ENCODE measurements at places on chromosomes 4 and X.

GRCh38 chr4:4477391-4477790 is 64.5 kb downstream of the STX18 start:
- DNase-seq, result no peak

DNA sequence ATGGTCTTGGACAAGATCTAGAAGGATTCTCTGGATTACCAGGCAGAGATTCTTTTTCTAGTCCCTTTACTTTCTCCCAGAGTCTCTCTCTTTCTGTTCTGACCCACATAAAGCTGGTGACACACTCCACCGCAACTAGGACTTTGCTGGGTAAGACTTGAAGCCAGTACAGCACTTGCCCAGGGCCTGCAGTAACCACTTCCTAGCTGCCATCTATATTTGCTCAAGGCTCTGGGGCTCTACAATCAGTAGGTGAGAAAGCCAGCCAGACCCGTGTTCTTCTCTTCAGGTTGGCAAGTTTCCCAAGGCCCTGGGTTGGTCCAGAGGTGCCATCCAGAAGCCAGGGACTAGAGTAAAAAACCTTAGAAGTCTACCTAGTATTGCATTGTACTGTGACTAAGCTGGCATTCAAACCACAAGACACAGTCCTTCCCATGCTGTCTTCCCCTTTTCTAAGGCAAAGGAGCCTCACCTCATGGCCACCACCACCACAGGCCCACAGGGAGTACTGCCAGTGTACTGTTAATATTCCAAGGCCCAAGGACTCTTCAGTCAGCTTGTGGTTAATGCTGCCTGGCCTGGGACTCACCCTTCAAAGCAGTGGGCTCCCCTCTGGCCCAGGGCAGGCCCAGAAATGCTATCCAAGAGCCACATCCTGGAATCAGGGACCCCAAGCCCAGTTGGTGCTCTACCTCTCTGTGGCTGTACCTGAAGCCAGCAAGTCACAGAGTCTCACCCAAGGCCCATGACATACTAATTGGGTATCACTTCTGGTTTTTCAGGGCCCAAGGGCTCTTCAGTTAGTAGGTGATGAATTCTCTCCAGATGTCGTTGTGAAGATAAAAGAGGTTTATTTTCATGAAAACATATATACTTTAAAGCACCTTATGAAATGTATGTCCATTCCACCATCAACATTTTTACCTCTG is 54.7 kb downstream of the CD38 start:
- no peak for DNase-seq

- DNase-seq, result no peak
Measured at GRCh38 chrX:3728454-3728853, 15.0 kb upstream of the PRKX start.

DNA sequence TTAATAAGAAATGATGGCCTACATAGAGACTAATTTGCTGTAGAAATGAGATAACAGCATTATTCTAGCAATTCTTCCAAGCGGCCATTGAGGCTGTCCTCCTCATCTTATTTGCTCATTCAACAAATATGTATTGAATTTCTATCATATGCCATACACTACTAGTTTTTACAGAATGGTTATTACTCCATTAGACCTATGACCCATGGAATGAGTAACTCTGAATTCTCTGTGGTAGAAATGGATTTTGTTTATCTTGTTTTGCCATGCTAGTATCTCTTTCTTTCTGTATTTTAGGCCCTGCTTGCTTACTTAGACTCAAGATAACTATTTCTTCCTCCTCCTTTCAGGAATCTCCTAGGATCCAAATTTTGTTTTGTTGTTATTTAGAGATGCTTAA is 103.5 kb downstream of the RPA4 start:
- no peak for DNase-seq

DNA sequence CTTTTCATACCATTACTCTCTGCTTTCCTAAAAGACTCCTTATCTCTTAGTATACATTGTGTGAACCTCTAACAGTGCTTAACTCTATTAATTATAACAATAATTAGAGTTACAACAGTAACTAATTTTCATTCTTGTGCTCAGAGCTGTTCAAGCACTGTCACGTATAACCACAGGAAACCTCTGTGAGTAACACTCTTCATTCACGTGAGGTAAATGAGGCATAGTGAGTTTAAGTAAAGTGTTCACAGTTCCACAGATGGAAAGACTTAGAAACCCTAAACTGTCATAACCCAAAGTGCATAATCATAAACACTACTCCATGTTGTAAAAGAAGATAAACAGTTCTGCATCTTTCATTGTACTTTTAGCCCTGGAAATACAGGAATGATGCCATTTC is 222.4 kb downstream of the CCSER1 start:
- no peak for DNase-seq

DNA sequence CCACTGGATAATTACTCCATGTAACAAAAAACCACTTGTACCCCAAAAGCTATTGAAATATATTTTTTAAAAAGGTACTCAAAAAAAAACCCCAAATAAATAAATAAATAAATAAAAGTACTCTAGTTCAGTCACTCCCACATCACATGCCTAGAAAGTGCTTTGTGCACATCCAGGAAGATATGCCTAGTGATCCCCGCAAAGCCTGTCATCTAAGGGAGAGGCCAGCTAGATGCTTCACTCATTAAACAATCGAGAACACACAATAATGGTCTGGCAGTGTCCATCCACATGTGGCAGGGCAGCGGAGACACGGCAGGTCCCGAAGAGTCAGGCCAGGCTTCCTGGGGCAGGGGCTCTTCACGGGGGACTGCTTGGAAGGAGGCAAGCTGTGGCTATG is 47.6 kb downstream of the RAB33B start:
- no peak for DNase-seq

- DNase-seq, result no peak
Measured at GRCh38 chr4:2083116-2083825, 24.1 kb downstream of the NAT8L start.

- DNase-seq, result no peak
Measured at GRCh38 chr4:85656759-85657505, 182.0 kb downstream of the ARHGAP24 start.

DNA sequence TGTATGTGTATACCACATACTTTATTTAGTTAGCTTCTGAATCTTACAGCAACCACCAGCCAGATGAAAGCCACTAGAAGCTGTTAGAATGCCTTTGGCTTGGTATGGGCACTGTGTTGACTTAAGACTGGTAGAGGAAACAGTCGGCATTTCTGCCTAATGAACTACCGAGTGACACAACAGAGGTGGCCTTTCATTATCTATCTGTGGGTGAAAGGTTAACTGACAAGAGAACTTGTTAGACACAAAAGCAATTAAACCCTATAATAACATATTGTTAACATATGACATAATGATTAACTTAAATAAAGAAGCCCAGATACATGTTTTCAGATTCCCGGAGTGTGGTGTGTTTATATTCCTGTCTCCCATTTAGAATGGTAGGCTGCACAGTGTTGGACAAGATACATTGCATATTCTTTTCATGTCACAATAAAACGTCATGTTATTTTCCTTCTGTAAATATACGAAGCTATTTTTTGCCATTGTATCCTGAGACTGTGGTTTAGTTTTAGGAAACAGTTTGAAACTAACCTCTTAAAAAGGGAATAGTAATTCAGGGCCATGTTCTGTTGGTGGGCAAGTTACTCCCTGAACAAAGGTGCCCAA is 181.5 kb downstream of the SLIT2 start:
- no peak for DNase-seq

- no peak for DNase-seq
Measured at GRCh38 chrX:7127056-7127455, 20.5 kb upstream of the STS start.

DNA sequence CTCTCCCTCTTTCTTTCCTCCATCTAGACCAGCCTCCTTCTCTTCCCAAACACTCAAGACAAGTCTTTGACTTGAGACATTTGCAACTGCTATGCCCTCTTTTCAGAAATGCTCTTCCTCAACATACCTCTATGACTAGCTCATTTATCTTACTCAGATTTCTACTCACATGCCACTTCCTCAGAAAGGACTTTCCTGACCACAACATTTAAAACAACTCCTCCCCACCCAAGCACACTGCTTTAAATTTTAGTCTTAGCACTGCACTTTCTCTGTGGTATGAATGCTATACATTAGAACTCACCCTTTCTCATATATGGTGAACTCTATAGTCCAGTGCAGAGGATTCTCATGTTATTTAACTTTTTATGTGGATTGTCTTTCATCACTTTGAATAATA is 28.4 kb upstream of the SULT1E1 start:
- no peak for DNase-seq

GRCh38 chr4:35250761-35251160 is 993.6 kb downstream of the ARAP2 start:
- no peak for DNase-seq

DNA sequence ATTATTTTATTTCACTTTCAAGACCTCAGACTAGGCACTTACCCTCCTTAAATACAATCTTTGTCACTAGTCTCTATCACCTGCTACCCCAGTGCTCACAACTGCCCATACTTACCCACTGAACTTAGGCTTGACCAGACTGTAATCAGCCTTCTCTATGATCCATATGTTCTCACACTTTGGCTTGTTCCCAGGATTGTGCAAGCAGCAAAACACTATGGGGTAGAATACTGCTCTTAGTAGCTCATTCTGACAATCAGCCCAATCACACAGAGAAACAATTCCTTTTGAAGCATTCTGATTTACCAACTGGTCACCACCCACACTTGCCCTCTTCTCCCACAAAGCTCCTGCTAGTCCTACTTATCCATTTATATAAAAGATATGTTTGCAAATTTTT is 878.3 kb downstream of the FSTL5 start:
- no peak for DNase-seq

- no peak for DNase-seq
Measured at GRCh38 chrX:16711893-16712547, 449 bp downstream of the CTPS2 start.
